ENCODE measurements at places on chromosomes 13 and 19.

GRCh38 chr13:30211745-30212144, 95.6 kb downstream of the KATNAL1 start:
- DNase-seq = no peak

- DNase-seq = no peak
These were observed 5.1 kb downstream of the ZNF599 start for GRCh38 chr19:34767951-34768350.

DNA sequence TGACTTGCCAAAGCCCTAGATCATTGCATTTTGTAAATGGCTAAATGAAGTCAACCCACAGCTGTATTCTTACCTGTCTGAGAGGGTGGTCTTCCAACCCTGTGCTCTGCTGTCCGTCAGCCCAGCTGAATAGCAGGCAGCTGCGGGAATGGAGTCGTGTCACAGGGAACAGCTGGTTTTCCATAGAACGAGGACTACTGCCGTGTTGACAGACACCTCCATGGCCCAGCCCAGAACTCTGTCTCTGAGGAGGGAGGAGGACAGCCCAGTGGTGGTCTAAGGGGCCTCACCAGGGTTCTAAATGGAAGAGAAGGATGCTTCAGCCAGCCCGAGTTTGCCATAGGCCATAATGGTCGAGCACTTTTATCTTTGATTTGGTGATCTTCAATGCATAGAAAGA, 110.7 kb downstream of the SLC7A1 start:
- DNase-seq = no peak

GRCh38 chr19:57067440-57067839, 52.3 kb upstream of the USP29 start:
- DNase-seq = no peak

DNA sequence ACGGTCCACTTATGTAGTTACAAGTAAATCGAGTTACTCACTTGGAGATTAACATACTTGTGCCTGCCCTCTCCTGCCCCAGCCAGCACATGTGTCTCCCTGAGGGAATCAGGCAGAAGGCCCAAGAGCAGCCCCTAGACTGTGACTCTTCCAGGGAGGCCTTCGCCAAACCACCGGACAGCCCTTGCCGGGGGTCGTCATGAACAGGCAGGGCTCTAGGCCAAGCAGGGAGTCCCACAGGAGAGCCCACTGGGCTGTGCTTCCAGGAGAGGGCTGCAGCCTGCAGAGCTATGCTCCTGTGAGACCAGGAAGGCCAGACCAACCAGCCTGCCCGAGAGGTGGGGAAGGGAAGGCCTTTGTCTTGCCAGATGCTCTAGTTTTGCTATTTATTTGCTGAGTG, 283.3 kb downstream of the FOXO1 start:
- DNase-seq = no peak

GRCh38 chr13:51246025-51246417, 23.8 kb downstream of the FAM124A start:
- no peak for DNase-seq

DNA sequence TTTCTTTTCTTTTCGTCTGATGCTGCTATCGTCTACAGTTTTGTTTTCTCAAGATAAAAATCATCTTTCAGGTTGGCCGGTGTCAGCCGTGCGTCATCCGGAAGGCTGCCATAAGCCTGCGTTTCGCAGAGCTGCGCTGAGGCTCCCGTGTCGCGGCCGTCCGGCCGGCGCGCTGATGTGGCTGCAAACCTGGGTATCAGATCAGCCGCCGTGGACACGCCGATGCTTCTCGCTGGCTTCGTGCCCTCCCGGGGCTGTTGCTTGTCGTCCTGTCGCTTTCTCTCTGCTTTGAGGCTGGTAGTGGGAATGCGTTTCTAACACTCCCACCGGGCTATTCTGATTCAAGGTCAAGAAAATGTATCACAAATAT, 45.9 kb upstream of the TFDP1 start:
- DNase-seq = no peak

DNA sequence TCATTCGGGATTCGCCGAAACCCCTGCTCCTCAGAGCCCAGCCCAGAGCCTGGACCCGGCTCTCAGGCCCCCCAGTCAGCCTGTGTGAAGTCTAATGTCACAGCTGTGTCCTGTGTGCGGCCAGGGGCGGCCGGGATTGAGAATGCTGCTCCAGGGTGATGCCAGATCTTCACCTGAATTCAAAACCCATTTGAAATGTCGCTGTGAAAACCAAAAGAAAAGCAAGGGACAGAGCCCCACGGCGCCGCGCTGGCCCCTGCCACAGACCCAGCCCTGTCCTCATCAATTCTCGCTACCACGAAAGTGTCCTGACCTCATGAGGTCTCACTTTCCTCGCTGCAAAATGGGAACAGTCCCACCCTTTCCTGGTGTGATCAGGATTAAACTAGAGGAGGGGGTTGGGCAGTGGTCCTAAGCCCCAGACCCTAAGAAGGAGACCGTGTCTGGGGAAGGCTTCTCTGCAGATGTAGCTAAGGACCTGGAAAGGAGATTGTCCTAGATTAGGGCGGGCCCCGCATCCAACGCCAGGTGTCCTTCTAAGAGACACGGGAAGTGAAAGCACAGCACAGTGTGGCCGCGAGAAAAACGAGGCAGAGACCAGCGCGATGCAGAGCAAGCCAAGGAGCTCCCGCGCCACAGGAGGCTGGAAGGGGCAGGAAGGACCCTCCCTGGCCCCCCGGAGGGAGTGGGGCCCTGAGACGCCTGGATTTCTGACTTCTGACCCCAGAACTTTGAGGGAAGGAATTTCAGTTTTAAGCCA, 34.0 kb upstream of the SPACA7 start:
- no peak for DNase-seq

DNA sequence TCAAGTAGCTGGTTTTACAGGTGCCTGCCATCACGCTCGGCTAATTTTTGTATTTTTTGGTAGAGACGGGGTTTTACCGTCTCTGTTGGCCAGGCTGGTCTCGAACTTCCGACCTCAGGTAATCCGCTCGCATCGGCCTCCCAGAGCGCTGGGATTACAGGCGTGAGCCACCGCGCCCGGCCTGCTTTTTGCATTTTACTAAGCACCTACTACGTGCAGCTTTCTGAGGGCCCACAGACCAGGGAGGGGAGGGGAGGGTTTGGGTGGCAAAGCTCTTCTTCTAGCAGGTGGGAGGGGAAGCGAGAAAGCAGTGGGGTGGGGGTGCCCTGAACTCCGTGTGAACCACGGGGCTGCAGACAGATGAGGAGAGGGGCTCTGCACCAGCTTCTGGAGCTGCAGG, 15.0 kb downstream of the PALM start:
- no peak for DNase-seq

DNA sequence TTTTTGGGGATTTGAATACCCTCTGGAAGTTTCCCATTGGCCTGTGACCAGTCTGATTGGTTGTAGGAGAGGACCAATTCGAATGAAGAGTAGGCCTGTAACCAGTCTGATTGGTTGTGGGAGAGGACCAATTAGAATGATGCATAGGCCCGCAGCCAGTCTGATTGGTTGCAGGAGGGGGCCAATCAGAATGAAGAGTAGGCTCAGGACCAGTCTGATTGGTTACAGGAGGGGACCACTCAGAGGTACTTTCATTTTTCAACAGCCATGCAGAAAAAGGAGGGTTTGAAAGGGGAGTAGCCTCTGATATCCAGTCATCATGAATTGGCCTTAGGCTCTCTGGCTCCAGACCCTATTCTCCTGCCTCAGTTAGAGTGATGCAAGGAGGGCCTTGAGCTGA, 30.4 kb upstream of the SLC1A5 start:
- no peak for DNase-seq

GRCh38 chr19:48613852-48614435, 932 bp downstream of the FAM83E start:
- no peak for DNase-seq

GRCh38 chr19:13315495-13315894, 165.3 kb downstream of the IER2 start:
- no peak for DNase-seq

GRCh38 chr19:14369399-14370168, 11.7 kb upstream of the ADGRE5 start:
- peak; percentile 84 for DNase-seq
